ENCODE measurements at places on chromosomes 3 and 15. TPM values are rescaled to one million over a fixed set of nuclear protein-coding genes. Genes with fewer than 3 reads are reported as not detected.

DNA sequence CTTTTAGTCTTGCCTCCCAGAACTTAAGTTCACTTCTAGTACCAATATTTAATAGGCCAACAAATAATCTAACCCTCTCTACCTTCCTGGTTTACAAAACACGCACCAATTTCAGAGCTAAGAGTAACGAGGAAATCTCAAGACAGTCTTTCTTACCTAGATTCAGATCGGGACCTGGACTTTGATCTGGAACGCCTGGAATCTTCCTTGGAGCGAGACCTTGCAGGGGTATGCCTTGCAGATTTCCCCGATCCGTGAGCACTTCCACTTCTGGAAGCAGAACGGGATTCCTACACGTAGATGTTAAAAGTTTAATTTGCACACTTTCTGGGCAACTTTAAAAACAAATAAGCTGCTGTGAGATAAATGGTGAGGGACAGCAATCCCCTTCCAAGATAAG lies 11.4 kb downstream of the TRA2B start:
- H3K4me3 ChIP-seq, result peak overlapping the region; percentile 49
- H3K27ac ChIP-seq, result no peak overlapping the region
- peaks cover 8% of the 10 kb centered on the region for H3K27me3 ChIP-seq
- DNase-seq, result no peak
- H3K36me3 ChIP-seq, result peaks cover 43% of the 10 kb centered on the region

The ACAA1 gene
- total RNA-seq, result 50.2 TPM

The CHRNA7 gene
- 9.5 TPM for total RNA-seq

The SAMMSON gene
- total RNA-seq, result not detected

GRCh38 chr3:138862924-138863775 lies 28.4 kb upstream of the PIK3CB start:
- H3K4me3 ChIP-seq, result no peak overlapping the region
- DNase-seq, result no peak
- H3K4me1 ChIP-seq, result peaks cover 26% of the 10 kb centered on the region
- no peak overlapping the region for H3K27ac ChIP-seq

DNA sequence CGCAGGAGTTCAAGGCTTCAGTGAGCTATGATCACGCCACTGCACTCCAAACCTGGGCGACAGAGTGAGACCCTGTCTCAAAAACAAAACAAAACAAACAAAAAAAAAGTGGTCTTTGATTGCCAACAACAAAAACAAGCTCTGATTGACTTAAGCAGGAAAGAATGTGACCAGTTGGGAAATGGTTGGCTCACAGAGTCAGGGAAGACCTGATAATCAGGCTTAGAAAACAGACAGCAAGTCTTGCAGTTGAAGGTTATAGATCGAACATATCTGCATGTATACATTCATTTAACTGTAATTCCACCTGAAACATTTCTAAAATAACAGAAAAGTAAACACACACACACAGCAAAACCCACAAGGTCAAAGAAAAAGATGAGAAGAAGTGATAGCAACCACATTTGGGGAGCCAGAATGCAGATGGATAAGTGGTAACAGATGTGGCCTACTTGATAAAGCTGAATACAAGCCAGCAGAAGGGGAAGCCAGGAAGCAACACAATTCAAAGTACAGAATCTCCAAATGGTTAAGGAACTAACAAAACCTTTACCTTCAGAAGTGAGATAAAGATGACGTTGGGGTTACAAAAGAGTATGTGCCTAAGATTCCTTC lies 699.9 kb upstream of the ZNF385D start:
- no peaks in the 10 kb centered on the region for H3K36me3 ChIP-seq
- no peak overlapping the region for H3K27ac ChIP-seq
- no peaks in the 10 kb centered on the region for H3K4me1 ChIP-seq
